ENCODE measurements at places on chromosomes 2 and 18. TPM values are rescaled to one million over a fixed set of nuclear protein-coding genes. Genes with fewer than 3 reads are reported as not detected.

The FLACC1 gene
- total RNA-seq = 3.7 TPM

The TAF1B gene
- 17.8 TPM for total RNA-seq

The FASTKD2 gene
- 26.6 TPM for total RNA-seq

The CNTNAP5 gene
- total RNA-seq = not detected

The C2orf42 gene
- 28.0 TPM for total RNA-seq

DNA sequence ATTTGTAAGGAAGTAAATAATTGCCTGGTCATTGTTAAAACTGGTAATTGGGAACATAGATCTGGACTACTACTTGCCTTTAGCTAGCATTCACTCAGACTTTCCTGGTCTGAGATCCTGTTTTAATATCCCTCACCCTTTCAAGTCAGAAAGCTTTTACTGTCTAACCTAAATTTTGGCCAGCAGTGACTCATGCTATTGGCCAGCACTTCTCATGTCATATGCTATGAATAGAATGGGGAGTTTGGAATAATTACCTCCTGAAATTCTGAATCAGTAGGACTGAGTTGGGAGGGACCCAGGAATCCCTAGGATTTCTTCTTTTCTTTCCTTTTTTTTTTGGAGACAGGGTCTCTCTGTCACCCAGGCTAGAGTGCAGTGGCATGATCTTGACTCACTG is 19.3 kb downstream of the STK36 start:
- H3K4me3 ChIP-seq = no peak overlapping the region
- no peak for DNase-seq
- H3K27me3 ChIP-seq = no peaks in the 10 kb centered on the region
- H3K36me3 ChIP-seq = no peaks in the 10 kb centered on the region

GRCh38 chr2:222842491-222843174 is 18.2 kb upstream of the ACSL3 start:
- no peaks in the 10 kb centered on the region for H3K36me3 ChIP-seq
- no peak overlapping the region for H3K4me3 ChIP-seq
- peaks cover 27% of the 10 kb centered on the region for H3K4me1 ChIP-seq

DNA sequence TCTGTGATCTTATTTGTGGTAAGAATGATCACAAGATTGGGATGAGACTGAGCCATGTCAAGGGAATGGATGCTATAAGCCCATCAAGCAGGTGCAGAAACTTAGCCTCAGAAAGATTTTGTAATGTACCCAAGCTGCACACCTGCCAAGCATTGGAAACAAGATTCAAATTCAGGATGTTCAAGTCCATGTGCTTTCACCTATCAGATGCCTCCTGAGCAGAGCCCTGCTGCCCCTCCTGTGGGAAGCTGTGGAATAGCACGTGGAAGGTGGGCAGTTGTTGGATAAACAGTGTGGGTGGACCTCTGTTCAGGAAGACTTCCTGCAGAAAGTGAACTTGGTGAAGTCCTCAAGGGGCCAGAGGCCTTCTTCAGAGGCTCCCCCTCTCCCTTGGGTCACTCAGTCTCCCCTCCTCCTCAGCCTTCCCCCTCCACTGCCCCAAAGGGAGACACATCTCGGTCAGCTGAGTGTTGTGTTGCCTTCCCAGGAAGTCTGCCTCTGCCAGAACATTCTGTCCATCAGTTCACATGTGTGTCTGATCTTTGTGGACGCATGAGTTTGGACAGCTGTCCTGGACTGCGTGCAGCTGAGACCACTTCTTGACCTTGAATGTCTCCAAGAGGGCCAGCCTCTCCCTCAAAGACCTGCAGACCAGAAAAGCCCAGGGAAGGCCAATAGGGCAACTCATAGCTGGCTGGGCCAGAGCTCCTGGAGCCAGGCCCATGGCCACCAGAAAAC is 186.1 kb downstream of the INHBB start:
- no peak for DNase-seq
- H3K36me3 ChIP-seq = no peaks in the 10 kb centered on the region
- peaks cover 7% of the 10 kb centered on the region for H3K27me3 ChIP-seq
- H3K4me1 ChIP-seq = no peaks in the 10 kb centered on the region
- H3K4me3 ChIP-seq = no peak overlapping the region
- no peak overlapping the region for H3K27ac ChIP-seq

DNA sequence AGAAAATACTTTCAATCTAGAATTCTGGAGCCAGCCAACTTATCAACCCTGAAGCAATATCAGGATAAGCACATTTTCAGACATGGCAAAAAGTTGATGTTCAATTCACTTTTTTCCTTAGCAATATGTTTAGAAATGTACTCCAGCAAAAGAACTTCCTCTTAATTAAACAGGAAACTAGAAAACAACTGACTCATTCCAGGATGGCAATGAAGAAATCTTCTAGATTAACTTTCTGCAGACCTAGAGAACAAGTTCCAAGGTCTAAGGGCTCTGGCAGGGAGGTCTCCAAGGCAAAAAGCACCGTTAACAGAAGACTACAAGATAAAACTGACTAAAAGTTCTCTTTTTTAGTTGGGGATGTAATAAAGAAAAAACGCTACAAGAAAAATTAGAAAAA is 69.2 kb upstream of the VWC2L start:
- no peaks in the 10 kb centered on the region for H3K4me1 ChIP-seq
- H3K36me3 ChIP-seq = no peaks in the 10 kb centered on the region
- H3K4me3 ChIP-seq = no peak overlapping the region
- DNase-seq = no peak
- H3K27ac ChIP-seq = no peak overlapping the region
- H3K27me3 ChIP-seq = no peaks in the 10 kb centered on the region

- H3K4me1 ChIP-seq = peaks cover 10% of the 10 kb centered on the region
- H3K27me3 ChIP-seq = no peaks in the 10 kb centered on the region
- H3K27ac ChIP-seq = no peak overlapping the region
- no peaks in the 10 kb centered on the region for H3K36me3 ChIP-seq
- DNase-seq = no peak
Observed at GRCh38 chr2:25524507-25524906, 148.9 kb downstream of the DTNB start.

DNA sequence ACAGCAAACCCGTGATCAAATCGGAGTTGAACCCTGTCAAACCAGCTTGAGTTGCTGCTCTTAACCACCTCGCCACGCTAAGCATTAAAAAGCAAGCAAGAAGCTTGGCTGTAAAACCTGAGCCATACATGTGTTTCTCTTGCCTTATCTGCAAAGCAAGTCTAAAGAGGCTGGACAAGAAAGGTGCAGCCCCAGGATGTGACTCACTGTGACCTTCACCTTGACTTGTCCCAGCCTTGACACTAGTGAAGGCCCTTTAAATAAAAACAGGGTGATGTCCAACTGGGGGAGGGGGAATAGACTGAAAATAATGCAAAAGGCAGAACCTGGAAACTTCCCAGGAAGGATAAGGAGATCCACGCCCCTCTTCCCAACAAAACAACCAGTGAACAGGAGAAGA is 127.6 kb upstream of the NPAS2 start:
- H3K27me3 ChIP-seq = no peaks in the 10 kb centered on the region
- peaks cover 17% of the 10 kb centered on the region for H3K4me1 ChIP-seq
- H3K4me3 ChIP-seq = no peak overlapping the region
